ENCODE measurements at places on chromosomes 3 and 15. TPM values are rescaled to one million over a fixed set of nuclear protein-coding genes. Genes with fewer than 3 reads are reported as not detected.

The MYZAP gene
- total RNA-seq, result 1.7 TPM

GRCh38 chr3:128007033-128007424, 45.2 kb upstream of the SEC61A1 start:
- no peaks in the 10 kb centered on the region for H3K36me3 ChIP-seq
- DNase-seq, result no peak
- H3K27me3 ChIP-seq, result no peaks in the 10 kb centered on the region
- no peak overlapping the region for H3K4me3 ChIP-seq
- H3K27ac ChIP-seq, result no peak overlapping the region

The SH2D7 gene
- not detected for total RNA-seq

GRCh38 chr15:63380808-63381282, 801 bp downstream of the CA12 start:
- no peak overlapping the region for H3K4me3 ChIP-seq
- H3K4me1 ChIP-seq, result peaks cover 9% of the 10 kb centered on the region
- no peaks in the 10 kb centered on the region for H3K36me3 ChIP-seq

- H3K27ac ChIP-seq, result peak overlapping the region; percentile 69
- no peak for DNase-seq
Measured at GRCh38 chr3:4848176-4848825, 130.9 kb upstream of the BHLHE40 start.

DNA sequence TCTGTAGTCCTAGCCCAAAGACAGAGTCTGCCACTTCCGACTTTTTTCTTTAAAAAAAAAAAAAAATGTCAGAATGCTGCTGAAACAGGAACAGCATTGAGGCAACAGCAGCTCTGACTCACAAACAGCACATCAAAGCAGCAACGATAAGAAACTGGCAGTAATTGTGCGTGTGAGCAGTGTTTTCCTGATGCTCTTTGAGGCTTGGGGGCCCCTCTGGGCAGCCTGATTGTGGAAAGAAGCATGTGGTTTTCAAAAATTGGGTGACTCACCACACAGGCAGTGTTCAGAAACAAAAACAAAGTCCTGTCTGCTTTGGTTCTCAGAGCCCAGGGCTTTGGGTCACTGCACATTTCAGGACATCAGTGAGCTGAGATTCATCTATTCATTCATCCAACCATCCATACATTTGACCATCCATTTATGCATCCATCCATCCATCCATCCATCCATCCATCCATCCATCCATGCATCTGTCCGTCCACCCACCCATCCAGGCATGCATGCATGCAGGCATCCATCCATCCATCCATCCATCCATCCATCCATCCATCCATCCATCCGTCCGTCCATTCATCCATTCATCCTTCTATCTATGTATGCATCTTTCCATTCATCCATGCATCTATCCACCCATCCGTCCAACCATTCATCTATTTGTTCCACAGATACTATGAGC, 308.4 kb downstream of the RPLP1 start:
- H3K36me3 ChIP-seq, result no peaks in the 10 kb centered on the region
- DNase-seq, result peak; percentile 86
- H3K27me3 ChIP-seq, result no peaks in the 10 kb centered on the region
- no peak overlapping the region for H3K27ac ChIP-seq

The KCNH8 gene
- 0.06 TPM for total RNA-seq

DNA sequence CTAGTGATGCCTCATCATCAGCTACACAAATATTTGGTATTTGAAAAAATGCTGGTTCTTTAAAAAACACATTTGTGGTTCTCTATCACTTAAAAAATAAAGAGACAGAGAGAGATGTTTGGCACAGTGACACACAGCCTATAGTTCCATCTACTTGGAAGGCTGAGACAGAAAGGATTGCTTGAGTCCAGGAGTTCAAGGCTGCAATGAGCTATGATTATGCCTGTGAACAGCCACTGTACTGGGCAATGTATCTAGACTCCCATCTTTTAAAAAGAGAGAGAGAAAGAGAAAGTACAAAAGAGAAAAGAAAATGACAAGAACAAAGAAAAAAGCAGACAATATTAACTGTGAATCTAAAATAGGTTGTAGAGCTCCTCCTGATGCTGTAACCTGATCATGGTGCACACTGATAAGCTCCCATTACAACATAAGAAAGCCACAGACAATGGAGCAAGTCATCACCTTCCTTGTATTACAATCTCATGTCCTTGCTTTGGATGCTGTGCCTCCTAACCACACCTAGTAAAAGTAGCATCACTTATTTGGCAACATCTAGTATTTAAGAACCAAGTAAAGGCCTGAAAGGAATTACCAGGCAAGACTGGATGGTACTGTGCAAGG, 31.7 kb upstream of the MAP4 start:
- no peaks in the 10 kb centered on the region for H3K36me3 ChIP-seq
- H3K27me3 ChIP-seq, result no peaks in the 10 kb centered on the region
- no peak for DNase-seq
- H3K4me3 ChIP-seq, result no peak overlapping the region
- H3K4me1 ChIP-seq, result no peaks in the 10 kb centered on the region

The VILL gene
- 43.4 TPM for total RNA-seq

The GLCE gene
- total RNA-seq, result 7.2 TPM

DNA sequence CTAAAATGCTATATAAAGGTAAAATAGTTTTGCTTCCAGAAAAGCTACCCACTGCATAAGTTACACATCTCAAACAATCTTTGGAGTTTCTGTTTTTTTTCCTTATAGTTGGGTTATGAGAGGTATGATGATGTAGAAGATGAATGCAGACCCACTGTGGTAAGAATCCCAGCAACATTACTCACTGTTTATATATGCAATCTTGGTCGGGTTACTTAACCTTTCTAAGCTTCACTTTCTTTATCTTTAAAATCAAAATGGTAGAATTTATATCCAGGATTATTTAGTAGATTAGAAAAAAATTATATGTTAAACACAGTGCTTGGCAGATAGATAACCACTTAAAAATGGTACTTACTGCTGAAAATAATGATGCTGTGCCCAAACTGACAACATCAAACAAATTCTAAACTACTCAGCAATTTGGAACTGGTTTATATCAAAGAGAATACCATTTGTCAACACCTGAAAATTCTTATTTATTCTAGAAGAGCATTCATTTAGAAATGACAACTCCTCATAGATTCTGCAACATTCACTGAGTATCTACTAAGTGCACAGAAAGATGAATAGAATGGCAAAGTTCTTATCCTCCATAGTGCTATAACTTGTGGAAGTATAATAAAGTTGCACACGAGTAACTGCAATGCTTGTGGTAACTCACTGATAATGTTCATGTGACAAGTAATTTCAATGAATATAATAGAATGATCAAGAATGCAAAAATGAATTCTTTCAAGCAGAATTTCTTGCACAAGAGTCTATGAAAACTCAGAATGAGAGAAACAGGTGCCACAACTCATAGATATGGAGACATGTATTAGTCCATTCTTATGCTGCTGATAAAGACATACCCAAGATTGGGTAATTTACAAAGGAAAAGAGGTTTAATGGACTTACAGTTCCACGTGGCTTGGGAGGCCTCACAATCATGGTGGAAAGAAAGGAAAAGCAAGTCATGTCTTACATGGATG, 129.0 kb upstream of the SLC7A14 start:
- H3K27ac ChIP-seq, result no peak overlapping the region
- H3K27me3 ChIP-seq, result no peaks in the 10 kb centered on the region
- H3K4me1 ChIP-seq, result no peaks in the 10 kb centered on the region
- no peak overlapping the region for H3K4me3 ChIP-seq
- DNase-seq, result no peak

- DNase-seq, result peak; percentile 36
- H3K36me3 ChIP-seq, result no peaks in the 10 kb centered on the region
- H3K27me3 ChIP-seq, result no peaks in the 10 kb centered on the region
- no peak overlapping the region for H3K4me3 ChIP-seq
Measured at GRCh38 chr3:24237971-24238706, 256.5 kb downstream of the THRB start.

DNA sequence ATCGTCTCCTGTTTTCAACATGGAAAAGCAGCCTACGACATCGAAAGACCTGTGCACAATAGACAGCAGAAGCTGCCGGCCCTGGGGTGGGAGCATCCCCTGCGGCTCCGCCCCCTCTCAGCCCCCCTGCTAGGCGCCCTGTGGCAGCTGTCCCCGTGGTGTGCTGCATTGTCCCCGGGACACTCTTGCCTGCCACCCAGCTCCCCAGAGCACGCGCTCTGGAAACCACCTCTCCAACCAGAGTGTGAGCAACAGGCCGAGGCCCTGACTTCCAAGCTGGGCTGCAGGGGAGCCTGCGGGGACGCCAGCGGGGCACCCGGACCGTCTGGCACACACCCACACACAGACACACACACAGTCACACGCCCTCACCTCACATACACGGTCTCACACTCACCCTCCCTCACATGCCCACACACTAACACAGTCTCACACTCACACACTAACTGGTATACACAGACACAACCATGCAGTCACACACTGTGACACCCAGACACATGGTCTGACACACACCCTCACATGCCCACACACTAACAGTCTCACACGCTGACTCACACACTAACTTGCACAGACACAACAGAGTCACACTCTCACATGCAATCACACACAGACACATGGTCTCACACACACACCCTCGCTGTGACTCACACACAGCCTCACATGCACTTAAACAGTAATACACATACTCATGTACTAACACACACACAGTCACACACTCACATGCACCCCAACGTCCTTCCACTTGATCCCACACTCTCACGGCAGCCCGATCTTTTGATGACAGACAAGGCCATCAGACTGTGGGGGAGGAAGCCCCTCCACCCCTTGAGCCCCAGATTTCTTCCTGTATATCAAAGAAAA, 94.7 kb downstream of the OCA2 start:
- no peaks in the 10 kb centered on the region for H3K36me3 ChIP-seq
- no peaks in the 10 kb centered on the region for H3K27me3 ChIP-seq
- no peak for DNase-seq
- H3K27ac ChIP-seq, result no peak overlapping the region

DNA sequence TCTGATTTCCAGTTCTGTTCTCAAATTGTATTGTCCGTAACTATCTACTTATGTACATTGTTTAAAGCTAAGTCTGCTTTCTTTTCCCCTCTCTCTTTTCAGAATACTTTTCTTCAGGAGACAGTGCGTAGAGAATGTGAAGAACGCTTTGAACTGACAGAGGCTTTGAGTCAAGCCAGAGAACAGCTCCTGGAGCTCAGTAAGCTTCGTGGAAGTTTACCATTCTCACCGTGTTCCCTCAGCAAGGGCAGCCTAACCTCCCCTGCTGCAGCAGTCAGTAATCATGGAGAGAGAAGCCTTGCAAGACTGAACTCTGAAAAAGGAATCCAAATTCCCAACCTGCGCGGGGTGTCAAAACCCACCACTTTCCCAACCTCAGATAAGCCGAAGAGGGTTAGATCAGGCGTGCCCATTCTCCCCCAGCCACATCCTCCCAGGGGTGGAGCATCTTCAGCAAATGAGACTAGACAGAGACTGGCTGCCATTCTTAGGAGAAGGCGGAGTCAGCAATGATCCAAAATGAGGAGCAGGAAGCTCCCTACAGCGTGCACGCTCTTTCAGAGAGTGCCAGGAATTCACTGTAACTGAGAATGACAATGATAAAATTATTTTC, 114.6 kb downstream of the CCNL1 start:
- H3K4me3 ChIP-seq, result no peak overlapping the region
- H3K27ac ChIP-seq, result no peak overlapping the region
- DNase-seq, result no peak
- H3K4me1 ChIP-seq, result no peaks in the 10 kb centered on the region
- H3K27me3 ChIP-seq, result no peaks in the 10 kb centered on the region

DNA sequence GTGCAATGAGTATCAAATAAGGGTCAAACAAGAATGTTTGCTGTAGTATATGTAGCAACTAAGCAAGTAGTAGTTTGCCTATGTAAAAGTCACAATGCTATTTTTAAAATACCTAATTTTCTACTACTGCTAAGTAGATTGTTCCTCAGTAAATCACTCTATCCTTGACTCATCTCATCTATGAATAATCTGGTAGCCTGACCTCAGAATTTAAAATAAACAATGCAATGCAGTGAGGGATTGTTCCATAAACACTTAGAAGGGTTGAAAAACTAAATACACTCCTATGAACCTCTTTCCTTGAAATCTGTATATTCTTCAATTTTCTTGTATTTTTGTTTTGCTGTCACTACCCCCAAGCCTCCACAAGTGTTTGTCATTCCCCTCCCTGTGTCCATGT, 253.3 kb downstream of the TBC1D5 start:
- no peaks in the 10 kb centered on the region for H3K36me3 ChIP-seq
- DNase-seq, result no peak
- no peaks in the 10 kb centered on the region for H3K4me1 ChIP-seq
- H3K27me3 ChIP-seq, result no peaks in the 10 kb centered on the region

DNA sequence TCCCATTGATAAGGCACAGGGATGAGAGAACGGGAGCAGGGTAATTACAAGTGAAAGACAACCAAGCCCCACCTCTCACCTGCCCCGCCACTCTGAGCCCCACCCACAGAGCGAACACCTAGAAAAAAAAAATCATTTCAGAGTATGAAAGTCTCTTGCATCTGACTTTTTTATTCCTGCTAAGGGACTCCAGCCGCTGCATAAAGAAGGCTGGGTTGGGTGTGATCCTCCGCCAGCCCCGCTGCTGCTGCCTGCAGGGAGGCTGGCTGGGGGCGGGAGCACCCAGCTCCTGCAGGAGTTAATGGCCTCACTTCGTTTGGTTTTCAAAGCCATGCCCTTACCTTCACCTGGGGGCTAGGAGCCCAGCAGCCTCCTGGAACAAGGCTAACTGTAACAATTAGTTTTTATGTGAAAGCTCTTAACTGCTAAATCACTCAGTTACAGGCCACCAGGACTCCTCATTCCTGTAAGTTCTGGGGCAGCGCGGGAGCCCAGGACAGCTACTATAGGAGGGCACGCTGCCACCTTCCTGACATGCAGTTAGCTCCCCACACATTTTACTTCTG, 78.0 kb upstream of the SNRPA1 start:
- DNase-seq, result no peak
- H3K36me3 ChIP-seq, result no peaks in the 10 kb centered on the region
- no peaks in the 10 kb centered on the region for H3K27me3 ChIP-seq
- no peaks in the 10 kb centered on the region for H3K4me1 ChIP-seq

DNA sequence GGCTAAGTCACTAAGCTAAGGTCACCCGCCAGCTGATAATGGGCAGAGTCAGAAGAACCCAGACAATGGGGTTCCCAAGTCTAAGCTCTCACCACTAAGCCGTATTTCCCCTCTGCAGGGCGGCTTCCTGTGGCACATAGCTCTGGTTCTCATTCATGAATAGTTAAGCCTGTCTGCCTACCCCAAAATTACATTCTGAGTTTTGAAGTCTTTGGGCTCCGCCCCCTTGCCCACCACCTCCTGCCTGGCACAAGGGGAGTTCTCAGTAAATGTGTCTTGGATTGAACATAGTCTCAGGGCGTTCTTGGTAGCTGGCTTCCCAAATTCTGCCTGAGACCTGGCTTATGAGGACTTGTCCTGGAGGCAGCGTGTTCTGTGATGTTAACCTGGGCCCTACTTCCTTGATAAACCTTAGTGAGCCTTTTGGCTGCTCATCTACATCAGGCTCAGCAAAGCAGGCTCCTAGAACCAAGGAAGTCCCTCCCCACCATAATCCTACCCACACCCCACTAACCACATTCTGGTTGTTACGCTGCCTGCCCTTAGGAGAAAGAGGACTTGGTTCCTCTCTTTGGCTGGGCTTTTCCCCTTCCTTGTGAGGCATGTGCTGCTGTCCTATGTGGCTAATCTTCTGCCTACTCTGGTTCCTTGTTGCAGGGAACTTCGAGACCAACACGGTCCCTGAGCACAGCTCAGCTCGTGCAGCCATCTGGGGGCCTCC, 54.9 kb downstream of the STARD5 start:
- DNase-seq, result no peak
- H3K27ac ChIP-seq, result no peak overlapping the region
- no peak overlapping the region for H3K4me3 ChIP-seq
- no peaks in the 10 kb centered on the region for H3K36me3 ChIP-seq
- H3K4me1 ChIP-seq, result peaks cover 12% of the 10 kb centered on the region
- no peaks in the 10 kb centered on the region for H3K27me3 ChIP-seq
